ENCODE measurements at places on chromosomes 3 and 15.

DNA sequence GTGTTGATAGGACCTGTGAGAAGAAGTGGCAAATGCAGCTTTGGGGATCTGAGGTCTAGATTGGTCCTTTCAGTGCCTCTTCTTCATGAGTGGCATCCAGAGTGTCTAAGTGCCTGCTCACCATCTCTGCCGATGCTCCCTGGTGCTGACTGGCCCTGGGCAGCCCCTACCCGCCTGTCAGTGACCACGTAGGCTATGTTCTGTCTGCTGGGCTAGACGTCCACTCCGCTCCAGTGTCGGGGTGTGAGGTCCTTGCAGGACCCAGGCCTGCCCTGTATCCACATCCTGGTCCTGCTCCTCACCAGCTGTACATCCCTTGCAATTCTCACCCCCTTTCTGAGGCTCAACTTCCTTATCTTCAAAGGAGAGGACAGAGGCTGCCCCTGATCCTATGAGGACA lies 48.3 kb upstream of the PRR23E start:
- no peak for DNase-seq

DNA sequence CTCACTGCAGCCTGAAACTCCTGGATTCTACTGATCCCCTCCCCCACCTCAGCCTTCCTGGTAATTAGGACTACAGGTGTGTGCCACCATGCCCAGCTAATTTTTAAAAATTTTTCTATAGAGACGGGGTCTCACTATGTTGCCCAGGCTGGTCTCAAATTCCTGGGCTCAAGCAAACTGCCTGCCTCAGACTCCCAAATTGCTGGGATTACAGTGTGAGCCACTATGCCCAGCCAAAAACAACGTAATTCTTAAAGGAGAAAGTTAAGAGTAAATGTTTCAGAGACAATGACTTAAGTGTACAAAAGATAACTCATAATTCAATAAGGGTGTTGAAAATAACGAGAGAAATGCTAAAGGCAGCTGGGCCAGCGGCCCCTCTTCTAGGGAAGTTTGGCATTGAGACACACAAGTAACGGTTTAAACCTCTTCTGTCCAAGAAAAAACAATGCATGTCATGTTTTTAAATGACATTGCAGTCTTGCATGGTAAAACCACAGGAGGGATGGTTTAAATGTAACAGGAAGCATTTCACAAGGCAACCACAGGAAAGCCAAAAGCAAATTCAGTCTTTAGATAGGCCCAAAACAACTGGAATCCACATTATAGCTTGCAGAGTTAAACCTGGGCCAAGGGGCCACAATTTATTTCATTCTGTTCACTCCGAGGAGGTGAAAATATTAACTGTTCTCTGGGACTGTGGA lies 5.1 kb downstream of the PROK2 start:
- DNase-seq, result no peak

DNA sequence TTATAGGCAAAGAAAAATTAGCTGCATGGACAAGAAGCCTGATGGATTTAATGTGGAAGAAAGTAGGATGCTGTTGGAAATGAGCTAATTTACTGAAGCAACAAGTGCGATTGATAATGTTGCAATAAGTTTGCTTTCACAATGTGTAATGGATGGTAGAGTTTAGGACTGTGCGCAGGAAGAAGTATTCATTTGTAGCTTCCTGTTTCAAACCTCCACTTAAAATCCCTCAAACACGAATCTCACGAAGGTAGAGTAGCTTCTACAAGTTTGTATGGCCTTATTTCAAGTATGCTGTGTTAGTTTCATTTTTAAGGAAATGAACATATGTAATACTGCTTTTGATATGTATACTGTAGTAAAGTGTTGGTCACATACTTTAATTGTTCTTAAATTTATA lies 42.3 kb downstream of the KCNH8 start:
- DNase-seq, result no peak

DNA sequence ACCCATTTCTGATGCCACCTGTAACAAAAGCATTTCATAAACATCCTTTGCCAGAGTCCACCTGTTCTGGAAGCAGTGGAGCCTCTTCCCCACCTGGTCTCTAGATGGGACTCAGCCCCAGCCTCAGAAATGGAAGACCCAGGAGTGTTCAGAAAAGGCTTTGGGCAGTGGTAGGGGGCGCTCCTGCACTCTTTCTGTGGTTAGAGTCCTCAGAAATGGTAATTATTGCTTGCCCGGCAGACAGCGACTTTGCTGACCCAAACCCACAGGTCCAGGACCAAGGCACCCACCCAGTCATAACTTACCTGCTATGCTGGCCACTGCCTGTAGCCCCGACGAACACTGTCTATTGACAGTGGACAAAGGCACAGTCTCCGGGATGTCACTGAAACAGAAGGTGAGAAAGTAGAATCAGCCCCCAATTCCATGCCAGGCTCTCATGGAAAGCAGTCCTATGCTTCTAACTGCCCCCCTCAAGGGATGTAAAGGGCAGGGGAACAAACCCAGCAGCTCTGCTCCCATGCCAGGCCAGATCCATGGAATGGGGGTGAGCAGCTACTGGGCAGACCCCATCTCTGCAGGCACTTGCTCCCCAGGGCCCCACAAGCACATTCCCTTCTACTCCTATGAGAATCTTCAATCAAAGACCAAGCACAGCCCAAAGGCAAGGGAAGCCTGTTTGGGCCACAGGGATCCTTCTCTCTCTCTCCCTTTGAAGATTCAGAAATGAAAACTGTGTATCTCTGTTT lies 5.1 kb downstream of the ACAA1 start:
- no peak for DNase-seq

GRCh38 chr3:32963871-32964270 lies 12.4 kb downstream of the CCR4 start:
- no peak for DNase-seq

DNA sequence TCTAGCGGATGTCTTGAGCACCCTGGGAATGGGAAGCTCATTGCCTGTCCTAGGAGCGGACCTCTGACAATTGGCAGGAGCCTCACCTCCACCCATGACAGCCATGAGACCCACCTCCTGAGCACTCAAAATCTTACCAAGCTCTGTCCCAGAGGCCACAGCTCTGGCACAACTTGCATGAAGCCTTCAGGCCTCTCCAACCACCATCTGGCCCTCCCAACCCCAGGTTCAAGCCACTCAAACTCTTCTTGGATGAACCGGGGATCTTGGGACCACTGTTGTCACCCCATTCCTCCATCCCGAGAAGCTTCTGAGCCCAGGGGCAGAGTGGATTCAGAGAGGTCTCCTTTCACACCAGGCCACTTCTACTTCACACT lies 1.5 kb downstream of the VIPR1 start:
- DNase-seq, result no peak

DNA sequence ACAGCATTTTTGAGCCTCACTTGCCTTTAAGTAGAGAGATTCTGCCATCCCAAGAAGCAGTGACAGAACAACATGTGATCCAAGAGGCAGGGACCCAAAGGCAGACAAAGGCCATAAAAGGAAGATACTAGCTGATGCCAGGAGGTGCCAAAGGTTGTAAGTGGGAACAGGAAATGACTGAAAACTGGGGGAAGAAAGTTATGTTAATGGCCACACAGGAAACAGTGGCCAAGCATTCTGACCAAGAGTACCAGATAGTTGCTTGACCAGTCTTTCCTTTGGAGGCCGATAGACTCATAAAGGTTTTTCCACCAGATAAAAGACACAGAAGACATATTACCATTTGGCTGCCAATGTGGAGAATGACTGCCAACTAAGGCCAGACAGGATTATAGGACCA lies 274.5 kb upstream of the PEX5L start:
- no peak for DNase-seq

DNA sequence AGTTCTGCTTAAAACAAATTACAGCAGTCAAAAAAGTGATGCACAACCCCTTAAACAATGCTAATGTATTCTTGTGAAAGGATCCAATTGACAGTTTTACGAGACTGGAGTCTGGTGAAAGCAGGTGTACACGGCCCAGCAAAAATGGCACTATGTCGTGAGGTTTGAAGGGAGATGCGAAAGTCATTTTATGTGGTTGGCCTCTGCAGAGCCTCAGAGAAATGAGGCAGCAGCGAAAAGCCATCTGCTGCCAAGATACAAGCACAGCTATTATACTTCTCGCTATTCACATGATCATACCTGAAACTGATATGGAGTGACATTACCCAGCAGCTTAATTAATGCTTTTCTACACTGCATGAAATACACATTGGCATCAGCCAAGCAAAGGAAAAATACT lies 36.4 kb downstream of the MECOM start:
- no peak for DNase-seq

GRCh38 chr3:61657689-61658088 lies 96.3 kb downstream of the PTPRG start:
- no peak for DNase-seq

GRCh38 chr3:4387210-4388204 lies 79.6 kb downstream of the SUMF1 start:
- DNase-seq, result no peak

- DNase-seq, result no peak
These were observed 56.0 kb upstream of the LCTL start for GRCh38 chr15:66621491-66622467.

All from stimulated activated CD8-positive, alpha-beta memory T cell treated with anti-CD3 and anti-CD28 coated beads, Interleukin-15, amount 100 ng/mL, for 1 hour (primary cell).